AG09319 (cell line): ENCODE measurements at places on chromosomes 1 and 21.

- no peak for DNase-seq
Measured at GRCh38 chr1:56148326-56149193, 430.8 kb downstream of the PLPP3 start.

DNA sequence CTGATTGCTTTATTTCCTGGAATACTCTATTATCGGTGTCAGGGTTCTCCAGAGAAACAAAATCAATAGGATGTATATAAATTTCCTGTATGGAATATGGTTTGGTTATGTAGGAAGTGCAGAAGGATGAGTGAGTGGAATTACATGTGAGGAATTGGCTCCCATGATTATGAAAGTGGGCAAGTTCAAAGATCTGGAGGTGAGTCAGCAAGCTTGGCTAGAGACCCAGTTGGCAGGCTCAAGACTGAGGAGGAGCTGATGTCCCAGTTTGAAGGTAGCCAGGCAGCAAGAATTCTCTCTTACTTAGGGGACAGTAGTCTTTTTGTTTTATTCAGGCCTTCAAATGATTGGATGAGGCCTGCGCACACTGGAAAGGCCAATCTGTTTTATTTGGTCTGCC is 57.5 kb downstream of the MAP3K7CL start:
- DNase-seq, result peak; percentile 69

- peak; percentile 43 for DNase-seq
Measured at GRCh38 chr1:151314137-151314875, 12.9 kb downstream of the PI4KB start.

GRCh38 chr1:85137660-85138059 is 63.2 kb downstream of the SYDE2 start:
- no peak for DNase-seq

- no peak for DNase-seq
Measured at GRCh38 chr1:201321826-201322390, 38.6 kb downstream of the PKP1 start.

- DNase-seq, result no peak
Measured at GRCh38 chr21:29466532-29466931, 167.8 kb downstream of the BACH1 start.

DNA sequence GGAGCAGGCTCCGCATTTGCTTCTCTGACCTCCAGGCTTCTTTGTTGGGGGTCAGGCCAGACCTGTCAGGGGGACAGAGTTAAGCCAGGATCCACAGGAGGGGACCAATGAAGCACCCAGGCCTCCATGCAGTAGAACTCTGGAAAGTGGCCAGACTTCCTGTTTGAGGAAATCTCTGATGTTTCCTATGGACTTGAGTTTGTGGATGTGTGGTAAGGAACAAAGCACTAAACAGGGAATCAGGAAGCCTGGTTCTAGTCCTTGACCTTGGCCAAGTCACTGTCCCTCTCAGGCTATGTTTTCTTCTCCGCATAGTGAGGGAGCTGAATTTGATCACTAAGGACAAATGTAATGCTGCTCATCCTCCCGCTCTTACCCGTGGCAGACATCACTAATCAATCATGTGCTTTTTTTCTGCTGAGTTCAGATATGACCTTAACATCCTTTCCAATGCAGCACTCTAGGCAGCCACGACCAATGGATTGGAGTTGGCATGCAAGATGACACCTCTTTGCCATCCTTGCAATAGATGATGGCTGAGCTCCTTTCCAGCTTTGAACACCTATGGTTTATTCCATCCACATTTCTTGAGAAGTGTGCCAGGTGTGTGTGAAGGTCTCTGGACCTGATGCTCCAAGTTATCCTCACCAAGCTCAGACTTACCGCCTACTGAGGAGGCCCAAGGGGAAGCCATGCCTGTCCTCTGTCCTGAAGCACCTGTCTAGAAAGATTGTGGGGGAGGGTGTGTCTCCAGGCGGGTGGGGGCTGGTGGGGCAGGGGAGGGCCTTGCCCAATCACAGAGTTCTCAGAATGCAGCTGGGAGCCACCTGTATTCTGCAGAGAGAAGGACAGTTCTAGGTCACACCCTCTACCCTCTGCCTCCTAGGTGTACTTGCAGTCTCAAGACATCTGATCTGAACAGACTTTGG is 9.9 kb downstream of the SH2D2A start:
- no peak for DNase-seq

DNA sequence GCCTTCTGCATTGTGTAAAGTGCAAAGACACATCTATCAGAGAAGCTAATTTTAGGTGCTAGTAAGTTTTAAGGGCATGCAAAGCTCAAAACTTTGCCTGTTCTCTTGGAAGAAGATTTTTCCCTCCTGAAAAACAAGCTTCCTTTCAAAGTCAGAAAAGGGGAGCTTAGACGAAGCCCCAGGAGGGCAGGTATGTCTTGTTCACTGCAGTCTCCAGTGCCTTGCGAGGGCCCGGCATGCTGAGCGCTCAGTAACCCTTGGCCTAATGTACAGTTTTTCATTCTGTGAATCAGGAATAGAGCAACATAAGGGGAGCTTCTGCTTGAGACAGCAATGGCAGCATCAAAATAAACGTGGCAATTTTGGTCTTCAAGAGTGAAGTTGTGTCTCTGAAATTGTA is 35.0 kb downstream of the GALNT2 start:
- DNase-seq, result no peak

DNA sequence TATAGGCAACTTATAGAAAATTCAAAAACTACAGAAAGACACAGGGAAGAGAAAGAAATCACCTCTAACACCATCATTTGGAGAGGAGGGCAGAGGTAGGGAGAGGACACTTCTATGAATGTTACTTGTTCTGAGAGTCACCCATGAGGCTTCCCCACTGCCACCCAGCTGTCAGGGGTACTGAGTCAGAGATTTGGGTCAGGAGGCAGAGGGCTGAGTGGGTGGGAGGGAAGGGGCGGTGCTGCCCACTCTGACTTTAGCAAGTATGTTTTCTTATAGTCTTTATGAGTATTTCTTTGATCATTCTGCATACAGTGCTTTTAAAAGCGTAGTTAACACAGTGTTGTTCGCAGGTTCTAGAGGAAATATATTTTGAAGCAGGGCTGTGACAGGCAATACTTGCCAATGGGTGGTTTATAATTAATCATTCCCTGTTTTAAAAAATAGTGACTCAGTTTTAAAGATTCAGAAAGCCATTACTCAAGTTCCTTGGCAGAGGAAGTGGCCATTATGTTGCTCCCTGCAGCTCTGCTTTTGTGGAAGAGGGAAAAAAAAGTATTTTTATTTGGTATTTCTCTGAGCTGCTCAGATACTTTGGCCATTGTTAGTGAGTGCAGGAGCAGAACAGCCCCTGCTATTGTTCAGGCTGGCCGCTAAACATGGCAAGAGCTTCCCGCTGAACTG is 18.3 kb downstream of the IL6R start:
- DNase-seq, result no peak

GRCh38 chr1:38786040-38786436 is 73.5 kb downstream of the RRAGC start:
- no peak for DNase-seq

DNA sequence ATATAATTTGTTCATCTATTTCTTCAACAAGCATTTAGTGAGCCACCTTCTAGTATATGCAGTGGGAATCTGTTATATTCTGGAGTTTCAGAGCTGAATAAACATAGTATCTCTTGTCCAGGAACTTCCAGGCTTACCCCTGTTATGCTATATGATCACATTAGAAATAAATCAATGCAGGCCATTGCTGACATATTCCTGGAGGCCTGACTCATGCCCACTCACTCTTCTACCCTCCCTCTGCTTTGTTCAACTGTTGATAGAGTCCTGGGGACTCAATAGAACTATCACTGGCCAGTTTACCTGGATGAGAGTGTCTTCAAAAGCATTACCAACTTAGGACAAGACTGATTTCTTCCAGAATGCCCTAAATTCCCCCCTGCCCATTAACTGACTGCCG is 29.3 kb upstream of the SRSF10 start:
- no peak for DNase-seq

DNA sequence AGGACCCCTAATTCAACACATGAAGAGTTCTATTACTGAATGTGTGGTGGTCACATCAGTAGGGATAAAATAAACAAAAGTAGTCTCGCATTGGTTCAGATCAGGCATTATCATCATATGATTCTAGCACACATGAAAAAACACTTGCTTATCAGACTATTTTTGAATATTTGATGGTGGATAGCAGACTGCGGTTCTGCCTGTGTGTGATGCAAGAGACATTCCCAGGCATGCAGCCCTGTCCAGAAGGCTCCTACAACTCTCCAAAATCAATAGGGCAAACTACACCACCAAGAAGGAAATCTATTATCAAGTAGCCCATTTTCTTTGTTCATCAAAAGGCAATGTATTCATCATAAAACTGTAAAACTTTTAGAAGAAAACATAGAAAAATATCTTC is 304.7 kb downstream of the DUSP10 start:
- DNase-seq, result no peak

DNA sequence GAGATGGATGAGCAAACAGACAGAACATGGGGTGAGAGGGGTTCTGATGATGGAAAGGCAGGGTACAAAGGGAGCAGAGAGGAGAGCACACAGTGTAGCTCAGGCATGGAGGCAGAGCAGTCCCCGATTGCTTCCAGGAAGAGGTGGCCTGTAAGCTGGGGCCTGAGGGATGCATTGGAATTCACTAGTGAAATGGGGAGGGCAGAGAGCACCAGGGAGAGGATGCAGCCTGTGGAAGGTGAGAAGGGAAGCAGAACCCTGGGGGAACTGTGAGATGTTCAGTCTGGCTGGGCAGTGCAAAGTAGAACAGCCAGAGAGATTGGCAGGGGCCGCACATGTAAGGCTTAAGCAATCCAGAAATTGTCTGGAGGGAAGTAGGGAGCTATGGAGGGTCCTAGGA is 12.2 kb downstream of the ZNF362 start:
- DNase-seq, result no peak

GRCh38 chr1:80066060-80066459 is 1059.5 kb upstream of the ADGRL4 start:
- no peak for DNase-seq

DNA sequence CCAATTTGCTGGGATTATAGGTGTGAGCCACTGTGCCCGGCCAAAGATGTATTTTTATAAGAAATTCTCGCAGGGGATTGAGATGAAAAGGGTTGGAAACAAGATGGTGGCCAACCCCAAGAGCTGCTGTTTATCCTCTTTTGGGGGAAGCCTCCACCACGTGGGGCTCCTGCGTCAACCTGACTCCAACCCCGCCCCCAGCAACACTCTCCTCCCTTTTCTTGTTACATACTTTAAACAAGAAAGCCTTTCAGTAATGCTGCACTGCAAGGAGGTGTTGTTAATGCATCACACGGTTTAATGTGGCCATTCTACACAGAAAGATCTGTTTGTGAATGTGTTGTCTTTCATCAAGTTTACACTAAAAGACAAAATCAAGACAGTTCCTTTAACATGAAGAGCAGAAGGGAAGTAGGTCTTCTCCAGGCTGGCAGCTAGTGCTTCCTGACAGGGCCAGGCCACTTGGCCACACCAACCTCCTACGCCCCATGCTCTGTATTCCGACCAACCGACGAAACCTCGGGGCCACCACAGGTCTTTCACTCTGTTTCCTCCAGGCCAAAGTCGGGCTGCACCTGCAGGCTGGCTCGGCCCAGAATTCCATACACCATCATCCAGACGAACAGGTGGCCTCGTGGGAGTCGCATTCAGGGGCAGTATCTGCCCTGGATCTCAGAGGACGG is 25.9 kb downstream of the C2CD2 start:
- DNase-seq, result no peak

GRCh38 chr1:93330196-93330595 is 15.5 kb upstream of the DR1 start:
- no peak for DNase-seq

DNA sequence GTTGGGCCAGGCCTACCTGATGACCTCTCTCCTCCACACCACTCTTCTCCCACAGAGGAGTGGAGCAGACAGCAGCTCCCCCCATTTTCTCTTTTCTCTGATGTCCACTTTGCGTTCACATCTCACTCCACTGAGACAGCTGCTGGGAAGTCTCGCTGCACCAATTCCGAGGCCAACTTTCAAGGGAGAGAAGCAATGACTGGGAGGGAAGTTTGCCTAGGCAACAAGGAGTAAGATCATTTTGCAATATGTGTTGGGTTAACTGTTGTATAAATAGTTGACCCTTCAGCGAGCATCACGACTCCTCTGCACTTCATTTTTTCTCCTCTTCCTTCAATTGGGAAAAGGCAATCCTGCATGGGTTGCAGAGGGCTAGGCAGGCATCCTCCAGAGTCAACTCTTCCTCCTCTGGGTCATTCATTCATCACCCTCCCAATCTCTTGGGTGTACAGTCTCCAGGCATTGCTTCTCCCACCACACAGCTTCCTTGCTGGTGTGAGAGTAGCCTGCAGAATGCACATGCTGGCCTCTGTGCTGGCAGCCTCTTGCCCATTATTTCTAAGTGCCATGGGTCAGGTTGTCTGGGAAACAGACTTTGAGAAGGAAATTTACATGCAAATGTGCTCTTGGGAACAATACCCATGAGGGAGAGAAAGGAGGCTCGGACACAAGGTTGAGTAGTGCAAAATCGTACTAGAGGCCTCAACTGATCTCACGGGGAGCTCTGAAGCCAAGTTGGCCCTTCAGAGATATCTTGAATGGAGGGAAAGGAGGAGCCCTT is 75.8 kb upstream of the BCAR3 start:
- DNase-seq, result no peak

DNA sequence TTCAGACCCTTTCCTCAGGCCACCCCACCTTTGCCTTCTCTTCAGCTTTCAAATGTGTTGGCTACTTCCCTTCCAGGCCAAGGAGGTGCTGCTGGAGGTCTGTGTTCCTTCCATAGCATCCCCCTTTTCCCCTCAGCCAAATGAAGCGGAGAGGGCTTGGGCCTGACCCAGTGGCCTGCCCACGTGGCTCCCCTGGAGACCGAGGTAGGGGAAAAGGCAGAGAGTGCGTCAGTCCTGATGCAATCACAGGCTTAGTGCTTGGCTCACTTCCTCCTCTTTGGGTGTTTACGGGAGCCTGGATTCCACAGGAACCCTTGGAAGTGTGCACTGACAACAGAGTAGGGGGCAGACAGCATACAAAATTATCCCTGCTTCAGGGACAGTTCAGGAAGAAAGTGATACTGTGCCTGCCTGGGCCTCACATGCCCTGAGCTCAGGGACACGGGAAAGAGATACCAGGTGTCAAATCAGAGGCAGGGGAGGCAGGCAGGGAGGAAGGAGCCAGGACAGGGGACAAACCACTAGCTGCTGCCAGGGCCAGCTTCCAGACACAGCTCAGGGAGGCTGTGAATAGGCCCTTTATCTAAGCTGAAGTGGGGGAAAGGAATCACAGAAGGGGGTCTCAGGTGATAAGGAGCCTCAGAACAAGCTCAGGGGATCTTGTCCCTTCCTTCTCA is 16.6 kb upstream of the PTP4A2 start:
- peak; percentile 94 for DNase-seq

GRCh38 chr1:151989211-151989862 is 4.3 kb downstream of the S100A10 start:
- DNase-seq, result peak; percentile 61

- no peak for DNase-seq
Measured at GRCh38 chr1:177278626-177279390, 108.0 kb downstream of the BRINP2 start.

- DNase-seq, result no peak
Measured at GRCh38 chr1:30601316-30602085, 121.9 kb downstream of the MATN1 start.
